Stimulated activated CD8-positive, alpha-beta memory T cell treated with anti-CD3 and anti-CD28 coated beads, Interleukin-2, amount 100 ng/mL, for 1 hour (primary cell): ENCODE measurements at places on chromosomes 7 and 10.

DNA sequence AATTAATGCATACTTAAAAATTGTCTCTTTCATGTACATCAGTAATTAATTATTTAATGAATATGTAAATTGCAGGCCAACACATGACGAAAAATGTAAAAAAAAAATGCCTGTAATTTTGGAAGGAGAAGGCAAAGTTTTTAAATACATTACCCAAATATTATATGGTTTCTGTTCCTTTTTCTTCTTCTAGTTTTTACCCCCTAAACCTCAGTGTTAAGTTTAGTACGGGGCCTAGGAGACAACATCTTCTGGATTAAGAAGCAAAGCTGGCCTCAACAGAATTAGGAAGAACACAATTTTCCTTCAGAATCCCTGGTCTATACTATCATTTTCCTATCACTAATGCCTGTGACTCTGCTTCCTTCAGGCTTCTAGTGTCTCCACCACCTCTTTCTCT is 459.3 kb upstream of the NRP1 start:
- no peak for DNase-seq

DNA sequence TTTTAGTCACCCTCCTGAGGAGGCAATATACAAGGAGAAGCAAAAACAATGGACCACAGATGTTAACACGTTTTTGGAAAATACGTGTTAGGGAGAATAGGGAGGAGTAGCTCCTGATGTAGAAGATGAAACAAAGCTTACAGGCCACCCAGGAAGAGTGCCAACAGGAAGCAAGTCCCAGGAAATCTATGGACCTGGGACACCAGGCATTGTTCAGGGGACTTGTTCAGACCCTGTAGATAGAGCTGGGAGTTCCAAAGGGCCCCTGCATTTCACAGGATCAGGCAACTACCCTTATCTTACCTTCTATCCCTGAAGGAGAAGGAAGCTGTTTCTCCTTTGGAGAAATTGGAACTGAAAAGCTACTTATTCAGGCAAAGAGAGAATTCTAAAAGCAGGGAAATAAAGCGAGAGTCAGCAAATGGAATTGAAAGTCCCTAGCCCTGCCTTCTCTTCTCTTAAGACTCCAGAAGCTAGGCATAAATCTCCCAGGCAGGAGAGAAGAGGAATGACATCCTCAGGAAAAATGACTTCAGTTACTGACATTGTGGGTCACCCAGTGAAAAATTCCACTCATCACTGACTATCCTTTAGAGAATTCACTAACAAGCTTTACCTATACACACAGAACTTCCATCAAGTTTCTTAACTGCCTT is 77.7 kb upstream of the FAM3C start:
- no peak for DNase-seq

GRCh38 chr10:101304316-101304715 is 49.6 kb upstream of the BTRC start:
- DNase-seq: no peak

DNA sequence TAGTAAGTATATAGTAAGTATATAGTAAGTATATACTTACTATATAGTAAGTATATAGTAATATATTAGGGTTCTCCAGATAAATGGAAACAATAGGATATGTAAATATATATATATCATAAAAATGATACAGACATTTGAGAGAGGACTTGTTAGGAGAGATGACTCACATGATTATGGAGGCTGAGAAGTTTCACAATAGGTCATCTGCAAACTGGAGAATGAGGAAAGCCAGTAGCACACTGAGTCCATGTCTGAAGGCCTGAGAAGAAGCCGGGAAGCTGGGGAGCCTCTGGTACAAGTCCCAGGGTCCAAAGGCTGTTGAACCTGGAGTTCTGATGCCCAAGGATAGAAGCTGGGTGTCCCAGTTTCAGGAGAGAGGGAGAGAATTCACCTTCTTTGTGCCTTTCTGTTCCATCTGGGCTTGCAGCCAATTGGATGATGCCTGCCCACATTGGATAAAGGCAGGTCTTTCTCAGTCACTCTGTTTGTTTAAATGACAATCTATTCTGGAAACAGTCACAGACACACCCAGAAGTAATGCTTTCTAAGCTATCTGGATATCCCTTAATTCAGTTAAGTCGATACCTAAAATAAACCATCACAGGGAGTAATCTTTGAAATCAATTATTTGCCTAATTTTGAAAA is 205.5 kb upstream of the CDC14C start:
- no peak for DNase-seq

DNA sequence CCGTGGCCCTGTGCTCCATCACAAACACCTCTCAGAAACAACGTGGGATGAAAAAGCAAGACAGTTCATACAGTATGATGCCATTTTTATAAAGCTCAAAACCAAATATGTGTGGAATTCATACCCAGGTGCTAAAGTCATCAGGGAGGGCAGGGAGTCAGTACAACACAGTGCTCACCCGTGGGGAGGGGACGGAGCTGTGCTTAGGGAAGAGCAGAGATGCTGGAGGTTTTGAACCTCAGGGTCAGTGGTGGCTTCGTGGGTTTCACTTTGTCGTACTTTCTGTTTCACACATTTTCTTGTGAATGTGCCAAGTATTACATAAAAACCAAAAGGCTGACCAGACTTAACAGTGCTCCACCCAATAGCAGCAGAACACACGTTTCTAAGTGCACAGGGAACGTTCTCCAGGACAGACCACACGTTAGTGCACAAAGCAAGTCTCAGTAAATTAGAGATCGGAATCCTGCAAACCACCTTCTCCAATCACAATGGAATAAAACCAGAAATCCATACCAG is 21.2 kb downstream of the ZMIZ2 start:
- no peak for DNase-seq

GRCh38 chr7:92925876-92926696 is 89.7 kb upstream of the CDK6 start:
- DNase-seq: no peak

GRCh38 chr7:19109000-19109946 is 8.2 kb downstream of the TWIST1 start:
- DNase-seq: no peak

DNA sequence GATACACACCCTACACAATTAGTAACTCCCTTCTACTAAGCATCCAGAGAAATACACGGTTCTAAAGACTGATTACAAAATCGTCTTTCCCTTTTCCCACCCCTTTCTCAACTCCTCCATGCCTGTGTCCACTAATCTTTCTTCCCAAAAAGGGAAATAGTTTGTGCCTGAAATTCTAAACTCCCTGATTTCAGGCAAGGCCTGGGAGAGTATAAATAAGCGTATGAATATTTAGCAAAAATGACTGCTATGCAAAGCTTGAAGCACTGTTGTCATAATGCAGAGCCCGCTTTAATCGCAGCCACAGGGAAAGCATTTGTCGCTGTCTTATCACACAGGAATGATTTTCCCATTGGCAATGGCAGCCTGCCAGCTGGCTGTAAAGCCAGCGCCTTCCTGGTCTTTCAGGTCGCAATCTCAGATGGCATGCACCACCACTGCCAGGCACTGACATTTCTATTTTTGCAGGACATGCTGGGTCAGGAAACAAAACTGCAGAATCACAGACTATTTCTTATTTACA is 142.9 kb upstream of the PCGF5 start:
- DNase-seq: no peak

GRCh38 chr7:18939771-18940592 is 177.5 kb downstream of the TWIST1 start:
- DNase-seq: no peak

GRCh38 chr10:79052291-79053080 is 16.3 kb upstream of the ZMIZ1 start:
- DNase-seq: no peak

DNA sequence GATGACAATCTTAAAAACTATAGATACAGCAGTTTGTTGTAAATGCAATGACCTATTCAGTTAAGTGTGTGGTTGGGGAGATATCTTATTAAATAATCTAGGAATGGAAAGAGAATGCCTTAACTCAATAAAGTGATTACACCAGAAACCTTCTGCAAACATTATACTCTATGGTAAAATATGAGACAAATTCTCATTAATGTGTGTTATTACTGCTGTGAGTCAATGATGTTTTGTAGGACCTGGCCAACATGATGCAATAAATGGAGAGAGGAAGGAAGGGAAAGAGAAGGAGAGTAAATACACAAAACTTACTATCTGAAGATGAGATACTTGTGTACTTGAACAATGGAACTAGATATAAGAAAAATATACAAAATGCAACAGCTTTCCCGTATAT is 25.1 kb downstream of the MKX start:
- DNase-seq: no peak

DNA sequence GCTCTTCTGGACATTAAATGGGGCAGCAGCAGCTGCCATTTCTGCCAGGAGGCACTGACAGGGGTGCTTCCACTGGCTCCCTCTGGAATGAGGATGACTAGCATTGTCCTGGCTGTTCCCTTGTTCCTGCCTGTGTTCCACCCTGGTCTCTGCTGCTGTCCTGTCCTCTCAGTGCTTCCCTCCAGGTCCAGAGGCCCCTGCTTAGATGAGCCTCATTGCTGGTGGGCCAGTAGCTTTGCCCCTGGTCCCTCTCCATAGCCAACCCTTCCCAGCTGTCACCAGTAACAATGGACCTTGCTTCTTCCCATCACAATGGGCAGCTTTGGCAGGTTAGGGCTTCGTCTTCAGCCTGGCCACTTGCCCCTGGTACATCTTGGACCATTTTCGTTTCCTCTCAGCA is 561.1 kb downstream of the TCERG1L start:
- no peak for DNase-seq

GRCh38 chr7:33459340-33459751 is 330.0 kb downstream of the BBS9 start:
- no peak for DNase-seq

GRCh38 chr10:13105184-13105583 is 5.2 kb downstream of the OPTN start:
- no peak for DNase-seq

DNA sequence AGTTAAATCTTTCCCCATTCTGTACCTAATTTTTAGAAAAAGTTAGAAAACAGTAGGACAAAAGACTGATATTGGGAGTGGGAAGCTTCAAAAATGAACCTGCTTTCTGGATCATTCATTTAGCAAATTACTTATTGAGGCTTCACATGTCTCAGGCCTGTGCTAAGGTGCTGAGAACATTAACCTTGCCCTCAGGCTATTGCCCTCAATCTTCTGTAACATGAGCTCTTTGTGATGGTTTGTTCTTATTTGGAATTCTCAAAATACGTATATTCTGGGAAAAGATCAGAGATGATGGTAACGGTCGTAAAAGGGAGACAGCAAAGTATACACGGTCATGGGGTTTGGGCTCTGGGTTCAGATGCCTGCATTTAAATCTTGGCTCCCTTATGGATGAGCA is 39.5 kb upstream of the PRKG1 start:
- DNase-seq: no peak

DNA sequence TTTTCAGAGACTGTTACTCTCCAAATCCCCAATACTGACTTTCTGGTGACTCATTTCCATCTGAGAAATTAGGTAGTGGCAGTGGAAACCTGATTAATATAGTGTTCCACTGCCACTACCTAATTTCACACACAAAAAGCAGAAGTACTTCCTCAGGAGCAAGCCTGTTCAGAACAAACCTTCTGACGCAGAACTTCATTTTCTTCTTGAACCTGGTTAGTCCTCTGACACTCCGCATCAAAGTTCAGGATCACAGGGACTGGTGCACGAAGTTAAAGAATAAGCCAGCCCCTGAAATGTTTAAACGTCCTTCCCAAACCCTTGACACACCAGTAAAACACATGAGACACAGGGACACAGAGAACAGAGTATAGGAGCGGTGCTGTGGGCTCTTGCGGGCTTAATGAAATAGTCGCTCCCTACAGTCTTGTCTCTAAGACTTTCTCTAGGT is 4.4 kb downstream of the WDR91 start:
- DNase-seq: no peak

DNA sequence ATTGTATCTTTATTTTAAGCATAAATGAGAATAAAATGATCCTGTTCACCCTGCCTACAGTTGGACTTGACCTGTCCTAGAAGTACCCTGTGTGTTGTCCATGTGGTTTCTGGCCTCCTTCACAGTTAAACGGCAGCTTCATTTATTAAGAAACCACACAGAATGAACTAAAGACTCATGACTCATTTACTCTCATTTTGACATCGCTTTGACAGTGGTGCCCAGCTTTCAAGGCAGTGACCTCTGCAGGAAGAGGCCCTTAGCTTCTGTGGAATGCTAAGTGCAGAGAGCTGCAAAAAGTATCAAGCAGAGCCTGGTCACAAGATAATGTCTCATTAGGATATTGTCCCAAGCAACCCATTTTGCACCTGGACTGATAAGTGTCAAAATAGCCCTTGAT is 93.4 kb downstream of the AVL9 start:
- DNase-seq: no peak

DNA sequence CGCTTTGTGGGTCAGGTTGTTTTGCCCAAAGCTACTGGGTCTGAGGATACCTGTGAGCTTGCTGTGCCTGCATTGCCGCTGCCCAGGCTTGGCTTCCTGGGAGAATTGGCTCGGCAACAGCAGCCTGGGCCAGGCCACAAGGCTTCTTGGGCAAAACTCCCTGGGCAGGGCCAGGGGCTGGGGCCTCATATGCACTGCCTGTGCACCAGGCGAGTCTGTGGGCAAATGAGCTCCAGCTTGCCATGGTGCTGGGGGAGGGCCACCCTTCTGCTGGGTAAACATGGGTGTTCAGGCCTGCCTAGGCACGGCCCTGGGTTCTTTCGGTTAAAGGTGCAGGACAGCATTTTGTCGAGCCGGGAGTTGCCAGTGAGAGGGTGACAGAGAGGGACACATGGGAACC is 19.4 kb downstream of the ZMIZ1 start:
- DNase-seq: no peak

GRCh38 chr10:49143249-49143648 is 9.4 kb upstream of the FAM170B start:
- DNase-seq: no peak

GRCh38 chr7:54546081-54546985 is 4.2 kb downstream of the VSTM2A start:
- no peak for DNase-seq

DNA sequence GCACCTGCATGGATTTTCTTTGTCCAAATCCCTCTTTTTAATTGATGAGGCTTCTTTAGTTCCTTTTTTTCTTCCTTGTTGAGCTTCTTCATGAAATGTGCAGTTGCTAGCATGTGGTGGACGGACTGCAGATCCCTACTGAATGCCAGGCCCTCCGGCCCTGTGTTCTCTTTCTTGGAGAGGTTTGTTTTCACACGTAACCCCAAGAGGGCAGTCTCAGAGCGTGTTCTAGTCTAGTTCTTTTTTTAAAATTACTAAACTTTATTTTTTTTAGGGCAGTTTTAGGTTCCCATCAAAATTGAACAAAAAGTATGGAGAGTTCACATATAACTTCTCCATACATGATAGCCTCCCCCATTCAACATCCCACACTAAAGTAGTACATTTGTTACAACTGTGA is 190.0 kb downstream of the CFTR start:
- DNase-seq: no peak
